ENCODE measurements at places on chromosomes 16 and 17.
A peak's percentile ranks its signal among the peaks of the same experiment; 100 is the strongest.

GRCh38 chr16:76818606-76819181, 372.3 kb upstream of the MON1B start:
- DNase-seq = no peak

- no peak for DNase-seq
Measured at GRCh38 chr17:46788796-46789195, 29.7 kb downstream of the WNT3 start.

DNA sequence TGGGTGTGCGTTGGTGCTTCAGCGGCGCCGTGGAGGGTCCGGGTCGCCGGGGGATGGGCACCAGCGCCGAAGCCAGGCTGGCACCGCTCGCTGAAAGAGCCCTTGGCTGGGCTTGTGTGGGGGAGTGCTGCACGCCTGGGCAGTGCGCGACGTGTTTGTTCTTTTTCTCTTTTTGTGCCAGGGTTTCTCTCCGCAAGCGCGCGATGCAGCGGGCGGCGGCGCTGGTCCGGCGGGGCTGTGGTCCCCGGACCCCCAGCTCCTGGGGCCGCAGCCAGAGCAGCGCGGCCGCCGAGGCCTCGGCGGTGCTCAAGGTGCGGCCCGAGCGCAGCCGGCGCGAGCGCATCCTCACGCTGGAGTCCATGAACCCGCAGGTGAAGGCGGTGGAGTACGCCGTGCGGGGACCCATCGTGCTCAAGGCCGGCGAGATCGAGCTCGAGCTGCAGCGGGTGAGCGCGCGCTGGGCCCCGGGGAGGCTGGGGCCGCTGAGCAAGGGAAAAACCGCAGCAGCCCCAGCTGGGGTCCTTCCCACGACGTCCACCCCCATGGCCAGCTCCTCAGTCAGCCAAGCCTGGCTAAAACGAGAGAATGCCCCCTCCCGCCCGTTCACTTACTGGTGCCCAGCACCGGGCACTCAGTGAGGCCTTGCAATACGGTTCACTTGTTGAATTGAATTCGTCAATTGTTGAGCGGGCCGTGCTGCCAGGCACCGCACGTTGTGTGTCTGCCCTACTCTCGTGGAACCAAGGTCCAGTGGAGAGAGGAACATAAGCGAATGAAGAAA, 541 bp downstream of the GPT2 start:
- no peak for DNase-seq

GRCh38 chr17:68821860-68822696, 133.1 kb downstream of the ABCA8 start:
- peak; percentile 87 for DNase-seq

DNA sequence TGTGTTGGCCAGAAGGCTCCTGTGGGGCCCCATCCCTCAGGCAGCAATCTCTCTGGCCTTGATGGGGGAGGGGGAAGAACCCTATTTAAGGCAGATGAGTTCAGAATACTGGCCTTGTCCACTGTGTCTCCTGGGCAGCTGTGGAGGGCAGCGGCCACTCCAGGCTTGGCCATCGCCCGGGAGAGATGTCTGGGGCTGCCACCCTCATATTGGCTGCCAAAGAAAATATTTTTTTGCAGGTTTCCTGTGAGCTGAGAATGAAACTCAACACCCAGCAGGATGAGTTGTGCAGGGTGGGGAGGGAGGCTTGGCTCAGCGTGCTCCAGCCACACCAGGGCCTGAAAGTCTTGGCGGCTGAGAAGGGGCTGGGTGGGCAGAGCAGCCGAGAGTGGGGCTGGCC, 14.4 kb upstream of the TIMP2 start:
- DNase-seq = peak; percentile 16

GRCh38 chr16:84643180-84643583, 5.1 kb upstream of the KLHL36 start:
- DNase-seq = peak; percentile 72

DNA sequence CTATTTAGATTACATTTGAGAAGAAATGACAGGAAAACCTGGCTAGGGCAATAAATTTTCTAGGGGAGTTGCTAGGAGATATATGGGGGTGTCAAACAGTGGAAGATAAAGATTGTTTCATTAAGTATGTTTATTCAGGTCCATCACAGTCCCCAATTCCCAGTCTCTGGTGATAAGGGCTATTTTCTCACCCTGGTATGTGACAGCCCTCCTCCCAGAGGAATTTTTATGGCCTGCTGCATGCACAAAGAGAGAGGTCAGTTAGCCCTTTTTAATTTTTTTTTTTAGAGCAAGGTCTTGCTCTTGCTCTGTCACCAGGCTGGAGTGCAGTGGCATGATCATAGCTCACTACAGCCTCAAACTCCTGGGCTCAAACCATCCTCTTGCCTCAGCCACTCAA, 53.6 kb upstream of the ATF7IP2 start:
- DNase-seq = peak; percentile 7

DNA sequence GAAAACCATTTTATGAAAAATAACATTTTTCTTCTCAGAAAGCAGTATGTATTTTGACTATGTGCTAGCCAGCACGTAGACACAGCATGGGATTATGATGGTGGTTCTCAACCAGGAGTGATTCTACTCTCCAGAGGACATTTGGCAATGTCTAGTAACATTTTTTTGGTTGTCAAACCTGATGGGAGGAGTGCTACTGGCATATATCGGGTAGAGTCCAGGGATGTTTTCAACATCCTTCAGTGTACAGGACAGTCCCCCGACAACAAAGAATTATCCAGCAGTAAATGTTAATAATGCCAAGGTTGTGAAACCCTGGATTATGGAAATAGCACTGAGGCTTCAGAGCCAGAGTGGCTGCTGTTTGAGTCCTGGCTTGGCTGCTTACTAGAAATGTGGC, 27.7 kb downstream of the AP2B1 start:
- no peak for DNase-seq

GRCh38 chr17:80652756-80653330, 108.2 kb downstream of the RPTOR start:
- no peak for DNase-seq

GRCh38 chr17:74282587-74283370, 8.7 kb downstream of the DNAI2 start:
- DNase-seq = no peak

DNA sequence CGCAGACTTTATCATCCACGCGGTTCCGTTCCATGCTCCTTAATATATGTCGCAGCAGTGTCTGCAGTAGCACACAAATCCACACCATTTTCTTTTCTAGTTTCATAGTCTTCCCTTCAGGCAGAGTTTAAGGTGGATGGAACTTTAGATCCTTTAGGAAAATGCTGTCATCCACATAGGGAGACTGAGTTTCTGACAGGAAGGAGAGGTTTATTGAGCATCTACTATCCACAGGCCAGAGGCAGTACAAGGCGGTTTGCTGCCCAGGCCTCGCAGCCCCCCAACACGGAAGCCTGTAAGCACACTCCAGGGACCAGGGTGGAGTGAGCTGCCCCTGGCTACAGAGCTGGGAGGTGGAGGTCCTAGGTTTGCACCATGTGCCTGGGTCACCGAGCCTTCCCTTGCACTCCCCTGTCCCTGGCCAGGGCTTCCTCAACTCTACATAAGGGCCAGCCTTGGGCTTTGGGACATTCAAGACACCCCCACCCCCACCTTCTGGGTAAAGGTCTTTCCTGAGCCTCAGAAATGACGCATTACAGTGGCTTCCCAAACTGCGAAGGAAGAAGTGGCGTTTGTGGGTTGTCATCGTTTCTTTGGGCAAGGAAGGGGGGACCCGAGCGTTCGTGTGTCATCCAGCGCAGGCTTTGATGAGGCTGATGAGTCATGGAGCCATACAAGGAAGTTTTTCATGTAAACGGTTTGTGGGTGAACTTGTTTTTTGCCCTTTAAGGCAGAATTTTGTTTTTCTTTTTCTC, 146.5 kb upstream of the PLCG2 start:
- no peak for DNase-seq

DNA sequence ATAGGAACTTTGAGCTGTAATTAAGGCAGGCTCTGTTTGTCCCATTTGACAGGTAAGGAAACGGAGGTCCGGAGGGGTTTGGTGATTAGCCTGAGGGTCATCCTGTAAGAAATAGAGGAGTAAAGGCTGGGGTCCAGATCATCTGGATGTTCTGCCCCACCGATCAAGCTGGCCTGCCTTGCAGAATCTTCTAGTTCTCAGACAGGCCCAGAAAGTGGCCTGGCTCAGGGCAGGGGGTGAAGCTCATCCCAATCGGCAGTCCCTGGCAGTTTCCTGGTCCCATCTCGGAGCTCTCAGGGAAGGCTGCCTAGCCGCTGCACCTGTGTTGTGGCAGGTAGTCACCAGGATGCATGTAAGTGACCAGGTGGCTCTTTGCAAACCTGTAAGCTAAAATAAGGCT, 4.2 kb downstream of the PIMREG start:
- DNase-seq = no peak

GRCh38 chr16:57377080-57377841, 5.0 kb downstream of the CX3CL1 start:
- peak; percentile 8 for DNase-seq

GRCh38 chr16:77414752-77415231, 20.0 kb downstream of the ADAMTS18 start:
- peak; percentile 65 for DNase-seq

GRCh38 chr16:79607587-79607986, 7.0 kb upstream of the MAF start:
- peak; percentile 55 for DNase-seq

- no peak for DNase-seq
Measured at GRCh38 chr17:40793832-40794231, 5.9 kb downstream of the KRT28 start.

DNA sequence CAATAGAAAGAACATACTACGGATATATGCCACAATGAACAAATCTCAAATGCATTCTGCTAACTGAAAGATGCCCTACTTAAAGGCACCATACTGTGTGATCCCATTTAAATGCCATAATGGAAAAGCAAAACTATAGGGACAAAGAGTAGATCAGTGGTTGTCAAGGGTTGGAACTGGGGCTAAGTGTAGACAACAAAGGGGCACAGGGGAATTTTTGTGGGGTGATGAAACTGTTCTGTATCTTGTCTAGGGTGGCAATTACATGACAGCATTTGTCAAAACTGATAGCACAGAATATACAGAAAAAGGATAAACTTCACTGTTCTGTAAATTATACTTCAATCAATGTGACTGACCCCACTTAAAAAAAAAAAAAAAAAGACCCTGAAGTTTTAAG, 17.7 kb downstream of the GFOD2 start:
- no peak for DNase-seq

DNA sequence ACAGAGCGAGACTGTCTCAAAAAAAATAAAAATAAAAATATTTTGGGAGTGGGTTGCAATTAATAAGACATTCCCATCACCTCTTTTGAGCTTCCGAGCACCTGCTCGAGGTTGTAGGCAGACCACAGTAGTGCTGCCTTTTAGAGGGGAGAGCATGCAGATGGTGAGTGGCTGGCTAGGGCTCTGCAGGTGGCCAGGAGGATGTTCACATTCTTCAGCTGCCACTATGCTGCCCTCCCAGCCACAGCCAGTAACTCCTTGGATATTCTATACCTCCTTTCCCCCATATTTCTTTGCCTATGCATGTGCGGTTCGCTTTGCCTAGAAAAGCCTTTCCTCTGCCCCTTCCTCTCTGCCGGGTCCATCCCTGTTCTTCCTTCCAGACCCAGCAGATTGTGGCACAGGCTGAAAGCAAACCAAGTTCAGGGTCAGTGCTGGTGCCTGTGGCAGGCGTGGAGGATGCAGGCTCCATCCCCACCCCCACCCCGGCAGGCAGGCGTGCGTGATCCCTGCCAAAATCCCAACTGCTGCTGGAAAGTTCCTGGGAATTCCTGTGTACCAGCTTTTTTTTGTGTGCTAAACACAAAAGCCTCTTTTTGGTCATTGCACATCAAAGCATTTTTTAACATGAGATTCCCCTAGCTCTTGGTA, 33.8 kb upstream of the CMIP start:
- no peak for DNase-seq

GRCh38 chr17:72409405-72410002, 288.7 kb downstream of the SOX9 start:
- DNase-seq = no peak

DNA sequence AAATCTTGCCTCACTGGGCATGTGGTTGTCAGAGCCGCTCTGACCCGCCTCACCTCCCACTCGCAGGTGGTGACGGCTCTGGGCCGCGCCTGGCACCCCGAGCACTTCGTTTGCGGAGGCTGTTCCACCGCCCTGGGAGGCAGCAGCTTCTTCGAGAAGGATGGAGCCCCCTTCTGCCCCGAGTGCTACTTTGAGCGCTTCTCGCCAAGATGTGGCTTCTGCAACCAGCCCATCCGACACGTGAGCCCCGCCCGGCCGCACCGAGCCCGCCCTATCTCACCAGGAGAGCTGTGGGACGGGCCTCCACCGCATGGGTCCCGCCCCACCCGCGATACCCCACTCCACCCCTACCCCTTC, 4.0 kb downstream of the TGFB1I1 start:
- DNase-seq = no peak

- no peak for DNase-seq
Measured at GRCh38 chr17:82693168-82693867, 5.2 kb downstream of the RAB40B start.

GRCh38 chr17:43814026-43814425, 18.9 kb downstream of the MPP3 start:
- DNase-seq = no peak

GRCh38 chr17:72565006-72565405, 444.2 kb downstream of the SOX9 start:
- no peak for DNase-seq

- DNase-seq = no peak
Measured at GRCh38 chr17:29533976-29534375, 32.9 kb downstream of the ABHD15 start.
